ENCODE measurements at places on chromosomes 1 and 21.
A peak's percentile ranks its signal among the peaks of the same experiment; 100 is the strongest.

GRCh38 chr1:64497088-64497883 lies 27.4 kb downstream of the CACHD1 start:
- peak; percentile 40 for DNase-seq

DNA sequence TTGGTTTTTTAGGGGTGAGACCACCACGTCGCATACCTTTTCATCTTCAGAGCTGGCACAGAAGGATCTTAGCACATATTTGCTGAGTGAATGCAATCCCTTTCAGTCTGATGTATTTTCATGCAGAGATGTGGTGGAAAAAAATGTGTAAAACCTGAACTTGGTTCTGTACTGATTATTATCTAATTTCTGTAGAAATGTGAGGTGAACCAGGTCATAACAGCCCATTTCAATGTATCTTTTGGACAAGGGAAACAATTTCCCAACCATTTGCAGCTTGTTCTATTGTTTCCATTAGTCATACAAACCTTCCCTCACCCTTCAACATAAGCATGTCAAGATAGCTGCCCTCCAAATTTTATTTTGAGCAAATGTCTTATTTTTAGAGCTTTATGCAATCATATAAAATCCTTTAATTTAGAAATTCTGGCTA lies 46.8 kb upstream of the RUNX1 start:
- peak; percentile 42 for DNase-seq

- no peak for DNase-seq
Measured at GRCh38 chr1:21337010-21337437, 46.8 kb upstream of the ECE1 start.

DNA sequence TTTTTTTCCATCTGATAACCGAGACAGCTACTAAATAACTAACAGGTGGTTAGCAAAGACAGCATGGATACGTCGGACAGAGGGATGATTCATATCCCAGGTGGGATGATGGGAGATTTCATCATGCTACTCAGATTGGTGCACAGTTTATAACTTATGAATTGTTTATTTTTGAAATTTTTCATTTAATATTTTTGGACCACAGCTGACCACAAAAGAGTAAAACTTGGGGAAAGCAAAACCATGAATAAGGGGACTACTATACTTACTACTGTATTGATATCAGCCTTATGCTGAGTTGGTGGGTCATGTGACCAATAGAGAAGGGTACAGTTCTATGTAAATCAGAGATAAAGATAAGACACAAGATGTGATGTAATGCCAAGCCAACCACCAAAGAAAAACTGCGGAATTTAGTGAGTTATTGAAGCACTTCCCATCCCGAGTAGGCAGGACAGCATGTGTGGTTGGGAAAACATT lies 248.1 kb upstream of the C1orf105 start:
- DNase-seq: peak; percentile 60

- DNase-seq: no peak
Measured at GRCh38 chr21:25243808-25244207, 363.5 kb downstream of the MRPL39 start.

DNA sequence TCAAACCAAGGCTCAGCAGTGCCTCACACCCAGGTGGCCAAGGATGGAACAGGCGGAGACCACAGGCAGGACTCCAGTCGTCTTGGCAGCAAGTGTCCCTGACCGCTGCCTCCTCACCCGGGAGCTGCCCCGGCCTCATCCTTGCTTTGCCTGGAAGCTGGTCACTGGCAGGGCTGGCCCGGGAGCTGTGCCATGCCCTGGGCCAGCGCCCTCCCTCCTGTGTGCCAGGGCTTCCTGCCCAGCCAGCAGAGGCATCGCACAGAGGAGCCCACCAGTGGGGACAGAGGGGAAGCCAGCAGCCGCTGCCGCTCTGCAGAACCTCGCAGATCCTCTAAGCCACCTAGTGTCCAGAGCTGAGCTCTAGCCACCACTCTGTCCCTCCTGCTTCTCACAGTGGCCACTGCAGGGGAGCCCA lies 7.8 kb downstream of the CASZ1 start:
- DNase-seq: no peak

GRCh38 chr21:28393279-28393678 lies 599.4 kb downstream of the LTN1 start:
- no peak for DNase-seq

DNA sequence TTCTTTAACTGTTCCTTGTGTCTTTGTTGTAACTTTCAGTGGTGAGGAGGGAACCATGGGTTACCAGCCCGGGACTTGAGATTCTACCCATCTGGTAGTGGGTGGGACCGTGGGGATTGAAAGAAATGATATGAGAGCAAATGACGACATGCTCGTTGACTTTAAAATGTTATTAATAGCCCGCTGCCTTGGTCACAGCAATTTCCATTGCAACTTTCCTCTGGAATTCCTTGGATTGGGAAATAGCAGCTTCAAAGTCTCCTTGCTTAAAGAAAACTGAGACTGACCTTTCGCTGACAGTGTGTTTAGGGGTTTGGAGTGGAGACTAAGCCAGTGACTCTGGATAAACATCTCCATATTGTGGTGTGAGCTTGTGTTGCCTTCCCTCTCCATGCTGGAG lies 44.2 kb upstream of the MARK1 start:
- DNase-seq: no peak

DNA sequence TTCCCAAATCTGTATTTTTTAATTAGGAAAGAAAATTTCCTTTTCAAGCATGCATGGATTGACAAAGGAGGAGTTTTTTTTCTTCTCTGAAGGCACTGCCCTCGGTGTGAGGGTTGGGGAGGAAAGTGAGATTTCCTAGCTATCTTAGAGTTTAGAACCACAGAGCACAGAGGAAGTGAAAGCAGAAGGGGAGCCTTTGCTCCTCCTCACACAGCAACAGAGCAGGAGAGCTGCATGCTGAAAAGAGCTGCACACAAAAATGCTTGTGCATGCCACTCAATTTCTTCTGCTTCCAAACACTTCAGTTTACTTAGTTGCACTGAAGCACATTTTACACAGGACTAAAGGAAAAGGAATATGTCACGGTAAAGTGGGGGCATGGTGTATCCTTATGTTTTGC lies 308.1 kb downstream of the GPATCH2 start:
- DNase-seq: no peak

DNA sequence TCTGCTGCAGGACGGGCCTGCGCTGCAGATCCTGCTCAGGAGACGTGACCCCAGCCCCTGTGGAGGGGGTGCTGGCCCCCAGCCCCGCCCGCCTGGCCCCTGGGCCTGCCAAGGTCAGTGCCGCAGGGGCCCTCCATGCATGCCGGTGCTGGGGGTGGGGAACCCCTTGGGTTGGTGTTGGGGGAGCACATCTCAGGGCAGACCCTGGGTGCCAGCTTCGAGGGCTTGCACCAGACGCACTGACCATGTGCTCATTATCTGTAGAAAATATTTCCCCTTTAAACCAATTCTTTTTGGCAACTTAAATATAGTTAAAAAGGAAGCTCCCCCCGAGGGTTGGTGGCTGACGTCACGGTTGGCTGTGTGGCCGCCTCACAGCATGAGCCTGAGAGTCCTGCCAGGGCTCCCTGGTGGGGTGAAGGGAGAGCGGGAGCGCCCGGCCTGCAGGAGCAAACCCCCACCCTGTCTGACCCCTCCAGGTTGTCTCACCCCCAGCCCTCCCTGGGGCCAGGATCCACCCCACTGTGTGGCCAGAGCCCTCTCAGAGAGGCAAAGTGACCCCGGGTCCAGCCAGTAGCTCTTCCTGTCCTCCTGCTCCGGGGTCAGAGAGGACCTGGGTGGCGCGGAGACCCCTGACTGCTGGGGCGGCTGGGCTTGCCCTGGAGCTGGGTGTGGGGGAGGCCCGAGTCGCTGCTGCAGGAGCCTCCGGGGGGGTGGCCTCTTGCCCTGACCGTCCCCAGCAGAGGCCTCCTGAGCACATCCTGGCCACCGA lies 5.3 kb upstream of the PFKL start:
- DNase-seq: peak; percentile 61

- DNase-seq: no peak
Measured at GRCh38 chr1:71372496-71372895, 291.7 kb upstream of the ZRANB2 start.

DNA sequence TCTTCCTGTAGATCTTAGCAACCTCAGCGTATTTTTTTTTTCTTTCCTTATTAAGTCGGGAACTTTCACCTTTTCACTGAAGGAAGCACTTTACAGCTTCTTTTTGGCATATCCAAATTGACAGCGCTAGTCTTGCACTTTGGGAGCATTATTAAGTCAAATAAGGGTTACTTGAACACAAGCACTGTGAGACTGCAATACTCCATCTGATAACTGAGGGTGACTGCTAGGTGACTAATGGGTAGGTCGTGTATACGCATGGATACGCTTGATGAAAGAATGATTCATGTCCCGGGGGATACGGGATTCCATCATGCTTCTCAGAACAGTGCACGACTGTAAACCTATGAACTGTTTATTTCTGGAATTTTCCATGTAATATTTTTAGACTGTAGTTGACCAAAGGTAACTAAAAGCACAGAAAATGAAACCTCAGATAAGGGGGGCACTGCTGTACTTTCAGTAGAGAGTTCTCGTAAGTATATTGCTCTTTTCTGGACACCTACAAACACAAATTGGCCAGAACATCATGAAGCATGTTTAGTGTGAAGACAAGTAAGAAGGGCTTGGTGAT lies 364.7 kb downstream of the SMYD3 start:
- peak; percentile 89 for DNase-seq

DNA sequence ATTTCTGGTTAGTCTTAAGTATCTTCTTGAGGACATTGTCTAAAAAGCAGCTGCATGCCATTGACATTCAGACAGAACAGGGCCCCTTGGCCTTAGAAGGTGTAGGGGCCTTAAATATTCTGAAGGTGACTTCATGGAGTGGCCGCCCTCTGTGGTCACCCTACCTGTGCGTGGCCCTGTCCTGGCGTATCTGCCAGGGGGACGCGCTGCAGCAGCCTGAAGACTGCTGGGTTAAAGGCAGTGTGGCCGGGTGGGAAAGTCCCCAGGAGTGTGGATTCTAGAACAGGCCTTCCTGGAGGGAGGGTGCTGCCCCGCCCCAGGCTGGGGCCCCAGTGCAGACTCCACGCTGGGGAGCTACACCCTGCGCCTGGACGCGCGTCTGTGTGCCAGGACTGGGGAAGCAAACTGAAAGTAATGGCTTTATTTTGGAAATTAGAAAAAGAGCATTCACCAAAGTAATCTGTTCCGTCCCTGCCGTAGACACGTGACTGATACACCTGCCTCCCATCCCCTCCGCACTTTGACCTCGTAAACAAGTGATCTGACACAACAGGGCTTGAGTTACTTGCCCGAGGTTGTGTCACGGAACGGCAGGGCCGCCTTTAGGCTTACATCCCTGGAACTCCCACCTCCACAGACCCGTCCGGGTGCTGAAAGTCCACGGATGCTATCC lies 1.8 kb downstream of the AGPAT3 start:
- no peak for DNase-seq

GRCh38 chr1:29202584-29203340 lies 21.1 kb upstream of the SRSF4 start:
- DNase-seq: peak; percentile 98

- DNase-seq: no peak
Measured at GRCh38 chr1:13756557-13757315, 56.7 kb downstream of the PRDM2 start.

GRCh38 chr21:41816583-41817165 lies 49.8 kb upstream of the RIPK4 start:
- peak; percentile 58 for DNase-seq

GRCh38 chr1:243851257-243851756 lies 1.3 kb upstream of the AKT3 start:
- DNase-seq: no peak

GRCh38 chr1:231241750-231242149 lies 738 bp downstream of the GNPAT start:
- DNase-seq: peak; percentile 13

DNA sequence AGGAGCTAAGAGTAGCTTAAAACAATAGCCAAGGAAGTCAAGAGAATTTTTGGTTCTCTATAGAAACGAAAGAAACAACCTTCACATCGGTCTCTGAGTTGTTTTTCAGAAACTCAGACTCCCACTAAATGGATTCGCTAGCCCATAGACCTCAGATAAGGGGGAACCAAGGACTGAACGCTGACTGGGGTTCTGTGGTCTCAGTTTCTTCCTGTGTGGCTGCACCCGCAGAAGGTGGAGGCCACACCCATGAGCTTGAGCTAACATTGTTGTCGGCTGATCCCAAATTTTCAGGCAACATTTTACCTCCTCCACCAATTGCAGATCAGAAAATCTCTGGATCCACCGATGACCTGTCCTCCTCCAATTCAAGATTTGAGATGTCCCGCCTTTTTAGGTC lies 456.1 kb downstream of the AJAP1 start:
- no peak for DNase-seq

- DNase-seq: no peak
Measured at GRCh38 chr21:43949499-43950208, 62.5 kb upstream of the TRAPPC10 start.

- DNase-seq: no peak
Measured at GRCh38 chr1:27331922-27332321, 9.9 kb upstream of the SYTL1 start.

GRCh38 chr1:2795926-2796325 lies 5.6 kb downstream of the TTC34 start:
- DNase-seq: no peak

- peak; percentile 63 for DNase-seq
Measured at GRCh38 chr1:201346337-201346939, 31.0 kb downstream of the TNNT2 start.

DNA sequence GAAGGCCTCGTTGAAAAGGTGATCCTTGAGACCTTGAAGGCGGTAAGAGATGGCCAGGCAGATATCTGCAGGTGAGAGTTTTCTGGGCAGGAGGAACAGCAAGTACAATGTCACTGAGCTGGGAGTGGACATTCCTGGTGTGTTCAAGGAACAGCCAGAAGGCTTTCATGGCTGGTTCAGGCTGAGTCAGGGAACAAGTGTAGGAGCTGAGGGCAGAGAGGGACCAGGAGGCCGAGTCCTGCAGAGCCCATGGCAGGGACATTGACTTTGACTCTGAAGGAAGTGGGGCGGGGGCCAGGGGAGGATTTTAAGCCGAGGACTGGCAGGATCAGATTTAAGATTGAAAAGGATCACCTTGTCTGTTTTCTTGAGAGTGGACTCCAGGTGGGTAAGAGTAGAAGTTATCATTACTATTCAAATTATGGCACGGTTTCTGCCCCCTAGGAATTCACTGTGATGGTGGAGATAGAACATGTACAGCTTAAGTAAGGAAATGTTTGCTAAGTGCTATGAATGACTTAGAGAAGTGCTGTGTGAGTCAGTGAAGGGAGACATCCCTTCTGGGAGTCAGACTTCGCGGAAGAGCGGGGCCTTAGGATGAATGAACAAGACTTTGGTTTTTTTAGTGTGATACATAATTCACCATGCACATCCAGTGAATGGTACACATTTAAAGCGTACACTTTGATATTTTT lies 202.3 kb downstream of the KIF26B start:
- DNase-seq: no peak
